SHP77 treated with DMSO at 0.1 percent for 48 hours (cell line): ENCODE measurements at places on chromosomes 13 and 19.

GRCh38 chr19:42555801-42556200 is 27.5 kb upstream of the CEACAM1 start:
- DNase-seq: no peak

- no peak for DNase-seq
Observed at GRCh38 chr19:54173359-54173699, 369 bp upstream of the TMC4 start.

DNA sequence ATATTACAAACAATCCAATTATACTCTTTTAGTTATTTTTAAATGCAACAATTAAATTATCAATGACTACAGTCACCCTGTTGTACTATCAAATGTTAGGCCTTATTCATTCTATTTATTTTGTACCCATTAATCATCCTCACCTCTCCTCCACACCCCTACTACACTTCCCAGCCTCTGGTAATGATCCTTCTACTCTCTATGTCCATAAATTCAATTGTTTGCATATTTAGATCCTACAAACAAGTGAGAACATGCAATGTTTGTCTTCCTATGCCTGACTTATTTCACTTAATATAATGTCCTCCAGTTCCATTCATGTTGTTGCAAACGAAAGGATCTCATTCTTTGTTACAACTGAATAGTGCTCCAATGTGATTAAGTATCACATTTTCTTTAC is 1414.6 kb downstream of the SLITRK1 start:
- DNase-seq: no peak

GRCh38 chr19:35048911-35049411 is 7.4 kb downstream of the HPN start:
- DNase-seq: no peak

DNA sequence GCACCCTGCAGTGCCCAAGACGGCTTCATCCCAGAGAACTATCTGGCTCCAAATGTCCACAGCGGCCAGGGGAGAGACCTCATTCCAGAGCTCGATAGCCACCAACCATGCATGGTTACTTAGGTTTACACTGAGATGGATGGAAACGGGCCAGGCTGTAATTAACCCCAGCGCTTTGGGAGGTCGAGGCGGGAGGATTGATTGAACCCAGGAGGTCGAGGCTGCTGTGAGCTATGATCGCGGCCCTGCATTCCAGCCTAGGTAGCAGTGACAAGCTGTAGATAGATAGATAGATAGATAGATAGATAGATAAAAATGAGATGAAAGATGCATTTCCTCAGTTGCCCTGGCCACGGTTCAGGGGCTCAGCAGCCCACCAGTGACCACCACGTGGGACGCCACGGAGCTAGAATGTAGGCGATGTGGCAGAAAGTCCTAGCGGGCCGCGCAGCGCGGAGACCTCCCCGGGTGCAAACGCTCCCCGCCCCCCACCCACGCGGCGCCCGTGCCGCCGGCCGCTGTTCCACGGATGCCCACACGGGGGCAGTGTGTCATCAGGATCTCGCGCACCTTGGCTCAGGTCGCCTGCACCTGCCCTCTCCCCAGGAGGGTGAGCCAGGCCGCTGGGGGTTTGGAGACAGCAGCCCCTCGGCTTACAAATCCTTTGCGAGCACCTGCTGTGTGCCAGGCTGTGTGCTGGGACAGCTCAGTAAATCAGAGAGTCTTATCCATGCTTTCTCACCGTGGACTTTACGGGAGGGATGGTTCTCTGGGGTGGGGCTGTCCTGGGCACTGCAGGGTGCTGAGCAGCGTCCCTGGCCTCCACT is 13.5 kb upstream of the TLE5 start:
- DNase-seq: no peak

DNA sequence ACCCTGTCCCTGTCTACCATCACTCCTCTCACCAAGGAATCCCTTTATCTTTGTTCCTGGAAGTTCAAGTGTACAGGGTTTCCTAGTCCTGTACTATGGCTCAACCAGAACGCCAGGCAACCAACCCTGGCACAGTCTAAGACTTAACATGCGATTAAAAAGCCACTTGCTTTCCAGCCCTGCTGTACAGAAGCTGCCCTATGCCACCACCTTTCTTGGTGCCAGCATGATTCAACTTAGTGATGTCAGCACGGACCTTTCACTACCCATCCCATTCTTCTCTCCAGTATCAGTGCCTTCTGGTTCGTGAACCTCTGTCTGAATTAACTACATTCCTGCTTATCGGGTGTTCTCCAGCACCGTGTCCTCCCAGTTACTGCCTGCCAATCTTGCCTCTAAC is 151.1 kb downstream of the KLF12 start:
- no peak for DNase-seq

DNA sequence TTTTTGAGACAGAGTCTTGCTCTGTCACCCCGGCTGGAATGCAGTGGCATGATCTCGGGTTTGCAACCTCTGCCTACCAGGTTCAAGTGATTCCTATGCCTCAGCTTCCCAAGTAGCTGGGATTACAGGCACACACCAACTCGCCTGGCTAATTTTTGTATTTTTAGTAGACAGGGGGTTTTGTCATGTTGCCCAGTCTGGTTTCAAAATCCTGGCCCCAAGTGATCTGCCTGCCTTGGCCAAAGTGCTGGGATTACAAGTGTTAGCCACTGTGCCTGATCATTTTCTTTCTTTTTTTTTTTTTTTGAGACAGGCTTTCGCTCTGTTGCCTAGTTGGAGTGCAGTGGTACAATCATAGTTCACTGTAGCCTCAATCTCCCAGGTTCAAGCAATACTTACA is 28.7 kb downstream of the ZMYM5 start:
- no peak for DNase-seq

DNA sequence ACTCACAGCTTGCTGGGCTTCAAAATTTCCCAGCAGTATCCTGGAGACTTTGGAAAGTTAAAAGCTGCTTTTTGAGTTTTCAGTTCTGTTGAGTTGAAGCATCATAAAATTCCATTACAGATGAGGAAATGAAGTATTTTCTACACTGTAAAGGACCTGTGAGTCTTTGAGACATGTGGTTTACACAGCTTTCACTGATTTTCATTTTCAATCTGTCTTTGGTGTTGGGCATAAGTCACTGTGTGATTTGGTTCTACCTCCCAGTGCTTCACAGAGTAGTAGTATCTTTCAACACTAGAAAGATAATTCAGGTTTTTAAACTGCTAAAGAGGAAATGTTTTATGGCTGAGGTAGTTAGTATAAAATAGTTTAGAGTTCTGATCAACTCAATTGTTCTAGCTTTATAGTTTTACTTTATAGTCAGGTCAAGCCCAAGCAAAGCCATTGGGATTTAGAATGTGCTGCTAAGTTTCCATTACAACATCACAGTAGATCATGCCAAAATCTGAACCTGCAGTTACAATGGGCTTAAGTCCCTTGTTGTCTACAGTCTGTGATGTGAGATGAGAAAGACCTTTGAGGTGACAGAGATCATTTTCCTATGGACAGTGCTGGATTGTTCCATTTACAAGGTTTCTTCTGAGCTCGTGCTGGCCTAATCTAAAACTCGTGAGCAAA is 161.6 kb downstream of the FLT1 start:
- DNase-seq: no peak

DNA sequence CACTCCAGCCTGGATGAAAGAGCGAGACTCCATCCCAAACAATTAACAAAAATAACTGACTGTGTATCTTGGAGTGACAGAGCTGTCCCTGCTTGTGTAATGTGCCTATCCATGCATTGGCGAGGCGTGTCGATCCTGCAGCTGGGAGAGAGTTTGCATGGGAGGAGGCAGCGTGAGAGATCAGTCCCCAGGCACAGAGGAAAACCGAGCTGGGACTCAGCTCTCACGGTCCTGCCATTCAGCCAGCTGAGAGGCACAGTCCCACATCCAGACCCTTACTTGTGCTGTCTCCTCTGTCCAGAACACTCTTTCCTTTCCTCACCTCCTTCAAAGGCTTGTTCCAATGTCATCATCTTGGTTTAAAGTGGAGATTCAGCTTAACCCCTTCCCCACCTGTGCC is 11.9 kb upstream of the SULT2B1 start:
- DNase-seq: peak; percentile 35

DNA sequence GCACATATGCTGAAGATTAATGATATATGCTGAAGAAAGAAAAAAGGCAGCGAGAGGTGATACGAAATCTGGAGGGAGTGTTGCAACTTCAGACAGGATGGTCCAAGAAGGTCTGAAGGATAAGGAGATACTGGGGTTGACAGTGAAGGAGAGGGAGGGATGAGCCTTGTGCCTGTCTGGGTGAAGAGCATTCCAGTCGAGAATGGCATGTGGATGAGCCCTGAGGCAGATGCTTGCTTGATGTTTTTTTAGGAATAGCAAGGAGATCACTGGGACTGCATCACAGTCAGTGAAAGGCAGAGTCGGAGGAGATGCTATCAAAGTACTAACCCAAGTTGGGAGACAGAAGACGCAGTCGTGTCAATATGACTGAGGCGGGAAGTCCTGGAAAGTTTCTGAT is 13.3 kb upstream of the LAIR2 start:
- DNase-seq: no peak

DNA sequence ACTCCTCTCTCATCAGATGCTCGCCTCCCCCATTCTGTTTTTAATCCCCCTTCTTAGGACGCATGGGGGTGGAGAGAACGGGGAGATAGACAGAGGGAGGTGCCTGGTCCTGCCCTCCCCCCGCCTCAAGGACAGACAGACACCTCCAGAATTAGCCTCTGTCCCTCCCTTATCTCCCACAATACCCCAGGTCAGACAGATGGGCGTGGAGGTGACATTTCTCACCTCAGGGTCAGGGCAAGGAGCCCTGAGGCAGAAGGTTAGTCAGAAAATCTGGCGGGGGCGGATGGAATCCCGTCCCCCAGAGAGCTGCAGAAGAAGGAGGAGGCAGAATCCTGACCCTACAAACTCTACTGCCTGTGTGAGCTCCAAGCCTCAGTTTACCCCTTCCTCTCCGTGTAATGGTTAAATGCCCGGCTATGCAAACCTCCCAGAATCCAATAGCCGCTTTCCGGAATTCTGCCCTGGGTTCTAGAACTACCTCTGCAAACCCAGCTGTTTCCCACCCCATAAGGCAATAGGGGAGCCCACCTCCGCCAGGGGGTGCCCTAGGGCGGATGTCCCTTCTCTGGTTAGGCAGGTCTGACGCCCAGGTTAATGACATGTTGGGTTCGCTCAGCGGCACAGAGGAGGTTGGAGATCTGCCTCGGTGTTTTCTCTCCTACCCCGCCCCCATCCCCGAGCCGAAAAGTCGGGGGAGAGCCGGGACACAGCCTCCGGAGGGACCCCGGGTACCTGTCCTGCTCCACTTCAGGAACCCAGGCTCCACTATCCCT is 900 bp downstream of the PPP1R13L start:
- peak; percentile 16 for DNase-seq

- DNase-seq: no peak
Observed at GRCh38 chr13:30584051-30584731, 33.5 kb upstream of the USPL1 start.

- DNase-seq: no peak
Observed at GRCh38 chr13:89930861-89931260, 1416.6 kb upstream of the MIR17HG start.

GRCh38 chr13:52925251-52925650 is 76.8 kb upstream of the PCDH8 start:
- DNase-seq: peak; percentile 39

- no peak for DNase-seq
Observed at GRCh38 chr19:5000120-5000611, 31.3 kb downstream of the KDM4B start.

- no peak for DNase-seq
Observed at GRCh38 chr13:112715210-112715609, 25.4 kb downstream of the ATP11A start.

- DNase-seq: no peak
Observed at GRCh38 chr13:44971656-44972595, 17.3 kb downstream of the NUFIP1 start.

GRCh38 chr13:25738342-25739196 is 313.2 kb downstream of the SHISA2 start:
- peak; percentile 37 for DNase-seq

DNA sequence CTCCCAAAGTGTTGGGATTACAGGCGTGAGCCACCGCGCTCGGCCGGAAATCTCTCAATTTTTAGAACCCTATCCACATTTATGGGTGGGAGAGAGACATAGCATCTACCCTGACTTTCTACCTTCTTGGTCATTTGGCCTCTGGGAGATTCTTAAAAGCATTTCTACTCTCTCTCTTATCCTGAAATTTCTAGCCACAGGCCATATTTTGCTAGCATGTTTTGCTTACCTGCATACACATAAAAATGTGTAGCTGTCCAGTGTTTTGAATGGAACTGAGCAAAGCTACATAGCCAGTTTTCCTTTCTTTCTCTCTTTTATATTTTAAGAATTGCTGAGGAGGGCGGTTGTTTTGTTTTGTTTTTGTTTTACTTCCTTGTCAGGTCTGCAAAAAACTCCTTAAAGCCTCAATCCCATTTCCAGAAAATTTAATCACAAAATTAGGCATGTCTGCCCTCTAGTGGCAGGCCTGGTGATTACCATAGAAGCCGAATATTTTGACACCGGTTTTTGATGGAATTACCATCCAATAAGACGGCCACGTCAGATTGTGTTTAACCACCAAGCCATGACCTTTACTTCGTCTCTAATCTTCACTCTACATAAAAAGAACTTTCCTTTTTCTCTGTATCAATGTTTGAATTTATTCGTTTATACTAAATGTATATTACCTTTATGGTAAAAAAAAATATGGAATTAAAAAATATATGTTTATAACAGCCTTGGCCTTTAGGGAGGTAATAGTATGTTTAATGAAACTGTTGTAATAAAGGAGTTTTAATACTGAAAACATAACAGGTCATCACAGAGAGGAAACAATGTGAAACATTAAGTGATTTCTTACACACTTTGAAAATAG is 34.4 kb upstream of the OXGR1 start:
- DNase-seq: peak; percentile 60

GRCh38 chr19:29942404-29943261 is 594 bp downstream of the URI1 start:
- no peak for DNase-seq

- DNase-seq: no peak
Observed at GRCh38 chr13:19959141-19959830, 759 bp downstream of the ZMYM2 start.
